ENCODE measurements at places on chromosomes 1 and 21.

DNA sequence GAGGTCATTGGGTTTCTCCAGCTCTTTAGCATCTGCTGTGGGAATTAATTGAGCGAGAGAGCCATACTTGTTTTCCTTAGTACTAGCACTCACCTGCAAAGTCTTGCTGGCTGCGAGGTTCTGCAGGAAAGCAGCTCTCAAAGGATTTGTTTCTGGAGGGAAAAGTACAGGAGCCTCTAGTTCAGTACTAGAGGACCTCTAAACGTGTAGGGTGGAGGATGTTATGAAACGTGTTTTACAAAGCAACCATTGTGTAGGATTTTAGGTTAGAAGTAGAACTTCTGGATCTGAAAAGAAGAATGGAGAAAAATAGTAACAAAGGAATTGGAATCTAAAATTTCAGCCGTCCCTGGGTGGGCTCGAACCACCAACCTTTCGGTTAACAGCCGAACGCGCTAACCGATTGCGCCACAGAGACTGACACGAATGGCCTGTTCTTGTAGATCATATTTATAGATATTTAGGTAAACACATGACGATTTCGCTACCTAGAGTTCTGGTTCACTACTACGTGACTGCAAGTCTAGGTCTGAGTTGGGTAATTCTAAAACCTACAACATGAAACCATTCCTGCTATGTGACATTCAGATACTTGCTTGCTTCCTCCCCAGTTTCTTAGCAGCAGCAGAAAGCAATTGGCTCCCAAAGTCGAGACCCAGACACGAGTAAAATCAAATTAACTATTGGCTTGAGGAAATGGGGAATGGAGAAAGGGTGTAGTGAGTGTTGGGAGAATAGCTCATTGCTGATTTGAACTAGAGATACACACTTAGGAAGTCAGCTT is 60.2 kb upstream of the CFAP126 start:
- peak; percentile 36 for DNase-seq

DNA sequence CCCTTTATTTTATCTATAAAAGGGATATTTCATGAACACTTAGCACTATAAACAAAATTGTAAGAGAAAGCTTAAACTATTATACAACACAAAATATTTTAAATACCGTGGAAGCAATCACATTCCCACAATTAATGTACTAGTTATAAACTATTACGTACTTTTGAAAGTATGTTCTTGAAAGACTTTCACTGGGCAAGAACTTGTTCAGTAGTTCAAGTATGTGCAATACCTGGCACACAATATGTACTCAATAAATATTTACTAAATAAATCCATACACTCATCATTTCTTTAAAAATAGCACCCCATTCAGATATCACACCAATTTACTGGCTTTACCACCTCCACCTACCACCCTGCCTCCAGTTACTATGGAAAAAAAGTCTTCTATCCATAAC is 12.6 kb upstream of the FMO2 start:
- DNase-seq: no peak

- no peak for DNase-seq
These were observed 93.4 kb downstream of the GDAP2 start for GRCh38 chr1:117836069-117836468.

- DNase-seq: no peak
These were observed 51.3 kb downstream of the PTP4A2 start for GRCh38 chr1:31886866-31887265.

DNA sequence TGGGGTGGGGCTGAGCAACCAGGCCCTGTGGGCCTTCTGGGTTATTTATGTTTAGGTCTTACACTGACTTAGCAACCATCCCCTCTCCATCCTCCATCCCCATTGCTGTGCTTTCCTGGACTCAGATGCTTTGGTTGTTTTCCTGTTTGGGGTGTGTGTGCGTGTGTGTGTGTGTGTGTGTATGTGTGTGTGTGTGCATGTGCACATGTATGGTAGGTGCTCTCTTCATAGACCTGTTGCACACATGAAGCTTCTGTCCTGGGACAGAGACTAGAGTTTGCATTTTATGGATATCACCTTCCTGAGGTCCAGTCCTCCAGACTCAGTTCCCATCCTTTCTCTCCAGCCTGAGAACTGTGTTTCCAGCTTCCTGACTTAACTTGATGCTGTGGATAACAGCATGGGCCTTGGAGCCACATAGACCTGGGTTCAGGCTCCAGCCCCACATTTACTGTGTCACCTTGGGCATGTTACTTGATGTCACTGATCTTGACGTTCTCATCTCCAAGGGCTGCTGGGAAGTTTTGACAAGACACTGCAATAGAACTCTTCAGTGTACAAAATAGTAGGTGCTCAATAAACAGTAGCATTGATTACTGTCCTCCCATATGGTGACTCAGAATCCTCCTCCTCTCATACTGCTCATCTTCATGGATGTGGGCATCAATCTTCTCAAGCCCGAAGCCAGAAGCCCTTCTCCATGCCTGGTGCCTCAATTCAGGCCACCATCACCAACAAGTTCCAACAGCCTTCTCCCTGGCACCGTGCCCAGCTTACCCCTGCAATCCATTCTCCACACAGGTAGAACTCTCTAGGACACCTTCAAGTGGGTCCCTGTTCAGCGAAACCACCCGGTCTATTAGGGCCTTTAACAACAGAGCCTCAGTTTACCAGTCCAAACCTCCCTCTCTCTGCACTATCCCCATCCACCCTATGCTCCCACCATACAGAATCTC is 181.8 kb upstream of the EDN2 start:
- no peak for DNase-seq

- DNase-seq: no peak
These were observed 212.3 kb upstream of the DPYD start for GRCh38 chr1:98133131-98133530.

GRCh38 chr1:224406216-224406615 is 28.4 kb downstream of the WDR26 start:
- DNase-seq: no peak

DNA sequence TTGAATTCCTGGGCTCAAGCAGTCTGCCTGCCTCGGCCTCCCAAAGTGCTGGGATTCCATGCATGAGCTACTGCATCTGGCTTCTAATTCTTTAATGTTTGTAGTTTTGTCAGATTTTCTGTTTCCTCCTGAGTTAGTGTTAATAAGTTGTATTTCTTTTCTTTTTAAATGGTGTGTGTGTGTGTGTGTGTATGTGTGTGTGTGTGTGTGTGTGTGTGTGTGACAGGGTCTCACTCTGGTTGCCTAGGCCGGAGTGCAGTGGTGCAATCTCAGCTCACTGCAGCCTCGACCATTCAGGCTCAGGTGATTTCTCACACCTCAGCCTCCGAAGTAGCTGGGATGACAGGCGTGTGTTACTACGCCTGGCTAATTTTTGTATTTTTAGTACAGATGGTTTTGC is 50.2 kb downstream of the ADARB1 start:
- DNase-seq: no peak

- no peak for DNase-seq
These were observed 20.7 kb upstream of the STMN1 start for GRCh38 chr1:25926731-25927496.

- no peak for DNase-seq
These were observed 167.8 kb upstream of the AJAP1 start for GRCh38 chr1:4486408-4487120.

DNA sequence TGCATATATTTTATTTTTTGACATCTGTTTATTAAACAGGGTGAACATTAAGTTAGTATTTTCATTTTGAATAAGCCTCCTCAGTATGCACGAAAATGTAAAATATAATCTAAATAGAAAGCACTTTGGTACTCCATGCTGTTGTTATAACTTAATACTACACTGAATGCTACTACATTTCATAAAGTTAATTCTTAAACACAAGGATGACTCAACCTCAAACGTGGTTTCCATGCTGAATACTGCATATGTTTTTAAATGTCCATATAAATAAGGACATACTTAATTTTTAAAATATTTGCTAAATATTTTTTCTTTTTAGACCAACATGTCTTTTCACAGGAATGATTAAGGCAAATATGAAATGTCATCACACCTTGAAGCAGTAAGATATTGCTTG is 83.9 kb downstream of the USP24 start:
- DNase-seq: no peak

DNA sequence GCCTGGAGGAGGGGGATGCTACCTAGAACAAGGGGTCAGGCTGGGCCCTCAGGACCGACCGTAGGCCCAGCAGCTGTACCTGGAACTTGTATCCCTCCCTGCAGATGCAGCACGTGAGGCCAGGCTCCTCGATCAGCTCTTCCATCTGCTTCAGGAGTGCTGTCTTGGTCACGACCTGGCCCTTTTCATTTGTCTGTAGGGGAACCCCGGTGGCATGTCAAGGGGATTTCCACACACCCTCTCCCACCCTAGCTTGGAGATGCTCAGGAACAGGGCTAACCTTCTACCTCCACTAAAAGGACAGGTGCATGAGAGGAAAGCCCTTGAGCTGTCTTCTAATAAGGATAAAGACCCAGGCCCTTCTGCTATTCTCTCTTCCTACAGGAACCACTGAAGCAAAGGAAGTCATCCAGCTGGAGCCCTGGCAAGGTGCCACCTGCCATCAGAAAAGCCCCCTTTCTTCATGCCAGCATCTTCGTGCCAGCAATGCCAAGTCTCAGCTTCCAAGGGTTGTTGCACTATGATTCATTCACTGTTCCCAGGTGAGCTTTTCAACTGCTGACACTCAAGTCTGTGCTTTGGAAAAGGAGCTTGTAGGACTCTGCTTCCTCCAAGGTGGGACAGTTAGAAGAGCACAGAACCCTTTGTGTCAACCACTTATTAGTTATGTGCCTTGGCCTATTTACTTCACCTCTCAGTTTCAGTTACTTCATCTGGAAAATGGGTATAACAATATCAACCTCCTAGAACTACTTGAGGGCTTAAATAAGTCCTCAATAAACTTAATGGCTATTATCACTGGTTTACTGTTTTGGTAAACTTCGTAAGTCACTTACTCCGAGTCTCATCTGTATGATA is 122.1 kb downstream of the UBR4 start:
- DNase-seq: no peak

DNA sequence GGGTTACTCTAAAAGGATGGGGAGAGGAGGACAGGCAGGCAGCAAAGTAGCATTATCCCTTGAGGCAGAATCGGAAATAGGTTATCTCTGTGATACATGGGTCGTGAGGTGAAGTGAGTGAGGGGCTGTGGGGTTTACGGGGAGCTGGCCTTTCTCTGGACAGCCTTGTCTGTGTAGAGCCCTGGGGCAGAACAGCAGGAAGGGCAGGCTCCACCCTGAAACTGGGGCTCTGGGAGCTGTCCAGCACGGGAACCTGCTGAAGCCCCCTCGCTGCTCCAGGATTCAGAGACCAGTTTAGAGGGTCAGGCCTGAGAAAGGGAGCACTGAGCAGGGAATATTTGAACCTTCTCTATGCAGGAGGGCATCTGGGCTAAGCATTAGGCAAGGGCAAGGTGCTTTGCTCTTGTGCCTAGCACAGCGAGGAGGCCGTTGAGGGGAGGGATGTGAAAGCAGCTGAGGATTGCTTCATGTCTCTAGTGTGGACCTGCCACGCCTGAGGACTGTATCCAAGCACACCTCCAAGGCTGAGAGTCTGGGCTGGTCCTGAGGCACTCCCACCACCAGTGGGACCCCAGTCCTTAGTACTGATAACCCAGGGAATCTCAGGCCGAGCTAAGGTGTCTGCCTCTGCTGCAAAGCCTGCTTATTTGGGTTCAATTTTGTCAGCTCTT is 55.8 kb downstream of the NAV1 start:
- DNase-seq: no peak

DNA sequence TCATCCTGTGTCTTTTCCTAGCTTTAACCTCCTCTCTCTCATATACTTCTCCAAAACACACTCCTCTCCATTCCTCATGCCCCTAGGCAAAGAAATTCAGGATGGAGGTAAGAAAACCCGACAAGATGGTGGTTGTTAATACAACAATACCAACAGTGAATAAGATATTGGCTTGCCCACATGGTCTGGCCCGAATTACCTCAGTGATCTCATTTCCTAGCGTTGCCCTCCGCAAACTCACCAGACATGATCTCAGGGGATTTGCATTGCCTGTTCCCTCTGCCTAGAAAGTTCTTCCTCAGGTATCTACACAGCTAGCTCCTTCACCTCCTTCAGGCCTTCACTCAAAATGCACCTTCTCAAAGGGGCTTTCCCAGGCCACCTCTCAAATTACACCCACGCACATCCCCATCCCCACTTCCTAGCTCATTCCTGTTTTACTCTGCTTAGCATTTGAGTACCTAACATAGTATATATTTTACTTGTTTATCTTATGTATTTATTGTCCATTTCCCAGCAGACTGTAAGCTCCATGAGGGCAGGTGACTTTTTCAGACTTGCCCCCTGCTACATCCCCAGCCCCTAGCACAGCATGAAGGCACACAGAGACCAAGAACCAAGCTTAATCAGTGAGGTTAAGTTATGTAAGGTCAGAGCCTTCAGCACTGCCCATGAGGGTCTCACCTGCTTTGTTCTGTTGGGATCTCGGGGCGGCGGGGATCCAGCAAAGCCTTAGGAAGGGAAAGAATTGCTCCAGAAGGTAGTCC is 10.2 kb upstream of the UBR4 start:
- no peak for DNase-seq

DNA sequence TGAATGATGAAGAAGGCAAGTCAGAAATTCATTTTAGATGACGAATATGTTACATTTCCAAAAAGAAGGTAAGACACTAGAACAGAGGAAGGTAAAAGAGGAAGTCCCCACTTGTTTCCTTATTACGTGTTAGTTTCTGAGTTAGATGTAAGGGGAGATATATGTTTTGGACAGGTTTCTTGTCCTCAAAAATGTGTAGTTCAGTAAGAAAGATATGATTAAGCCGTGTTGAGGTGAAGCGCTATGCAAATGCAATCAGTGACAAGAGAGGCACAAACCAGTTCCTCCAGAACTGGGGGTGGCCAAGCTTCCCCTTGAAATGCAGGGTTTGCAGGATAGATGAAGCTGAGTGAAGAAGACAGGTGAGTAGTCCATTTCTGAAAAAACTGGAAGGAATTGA is 293.3 kb upstream of the RUNX1 start:
- DNase-seq: no peak

GRCh38 chr1:29233693-29234092 is 2.6 kb upstream of the PTPRU start:
- DNase-seq: no peak

DNA sequence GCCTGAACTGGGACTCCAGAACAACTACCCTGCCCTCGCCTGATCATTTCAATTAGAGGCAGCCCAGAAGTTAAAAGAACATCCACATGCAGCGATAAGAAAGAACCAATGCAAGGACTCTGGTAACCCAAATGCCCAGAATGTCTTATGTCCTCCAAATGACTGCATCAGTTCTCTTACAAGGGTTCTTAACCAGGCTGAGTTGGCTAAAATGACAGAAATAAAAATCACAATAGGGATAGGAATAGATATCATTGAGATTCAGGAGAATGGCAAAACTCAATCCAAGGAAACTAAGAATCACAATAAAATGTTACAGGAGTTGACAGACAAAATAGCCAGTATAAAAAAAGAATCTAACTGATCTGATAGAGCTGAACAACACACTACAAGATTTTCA is 80.1 kb upstream of the PTGFR start:
- DNase-seq: no peak

GRCh38 chr1:53449021-53449420 is 10.2 kb upstream of the DMRTB1 start:
- no peak for DNase-seq

DNA sequence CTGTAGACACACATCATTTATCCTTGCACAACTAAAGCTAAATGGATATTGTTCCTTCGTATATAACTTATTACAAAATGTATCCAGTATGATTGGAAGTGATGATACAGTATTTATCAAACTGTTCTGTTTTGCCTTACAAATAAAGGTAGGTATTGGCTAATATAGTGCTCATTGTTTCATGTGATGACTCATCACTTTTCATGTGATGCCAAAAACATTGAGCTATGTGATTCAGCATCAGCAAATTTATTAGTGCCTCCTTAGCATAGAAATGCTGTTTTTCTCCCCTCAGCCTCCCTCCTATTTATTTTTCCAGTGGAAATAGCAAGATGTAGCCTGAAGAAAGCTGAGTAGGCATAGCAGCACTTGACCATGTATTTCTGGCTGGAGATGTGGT is 228.6 kb upstream of the LYPLAL1 start:
- no peak for DNase-seq

Measured in stimulated activated CD4-positive, alpha-beta T cell treated with anti-CD3 and anti-CD28 coated beads, Interleukin-15, amount 100 ng/mL, for 48 hours (primary cell).